Renal cortical epithelial cell (primary cell): ENCODE measurements at places on chromosomes 1 and 21. TPM values are rescaled to one million over a fixed set of nuclear protein-coding genes. Genes with fewer than 3 reads are reported as not detected.
A peak's percentile ranks its signal among the peaks of the same experiment; 100 is the strongest.

- DNase-seq = no peak
Measured at GRCh38 chr1:160674415-160674814, 27.6 kb upstream of the SLAMF1 start.

- DNase-seq = peak; percentile 85
Measured at GRCh38 chr21:15121655-15122120, 56.9 kb upstream of the NRIP1 start.

The MRAP gene
- not detected in 2 replicates for total RNA-seq

DNA sequence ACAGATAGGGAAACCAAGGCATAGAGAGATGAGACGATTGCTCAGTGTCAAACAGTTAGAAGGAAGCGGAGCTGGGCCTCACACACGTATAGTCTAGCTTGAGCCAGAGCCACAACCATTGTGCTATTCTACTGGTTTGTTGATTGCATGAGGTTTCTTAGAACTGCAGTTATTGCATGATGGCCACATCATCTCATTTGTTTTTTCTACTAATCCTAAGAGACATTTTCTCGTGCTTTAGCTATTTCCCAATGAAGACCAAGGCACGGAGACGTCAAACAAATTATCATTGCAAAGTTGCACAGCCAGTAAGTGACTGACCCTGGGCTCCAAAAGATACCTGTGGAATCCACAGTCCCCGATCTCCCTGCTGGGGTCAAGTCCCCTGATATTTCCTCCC, 25.1 kb upstream of the ZNF362 start:
- no peak for DNase-seq

The SMPDL3B gene
- total RNA-seq = 9.5 and 17.9 TPM in 2 replicates

The MIA3 gene
- total RNA-seq = 21.0 and 53.4 TPM in 2 replicates

GRCh38 chr1:56477164-56478111, 101.9 kb downstream of the PLPP3 start:
- peak; percentile 83 for DNase-seq

DNA sequence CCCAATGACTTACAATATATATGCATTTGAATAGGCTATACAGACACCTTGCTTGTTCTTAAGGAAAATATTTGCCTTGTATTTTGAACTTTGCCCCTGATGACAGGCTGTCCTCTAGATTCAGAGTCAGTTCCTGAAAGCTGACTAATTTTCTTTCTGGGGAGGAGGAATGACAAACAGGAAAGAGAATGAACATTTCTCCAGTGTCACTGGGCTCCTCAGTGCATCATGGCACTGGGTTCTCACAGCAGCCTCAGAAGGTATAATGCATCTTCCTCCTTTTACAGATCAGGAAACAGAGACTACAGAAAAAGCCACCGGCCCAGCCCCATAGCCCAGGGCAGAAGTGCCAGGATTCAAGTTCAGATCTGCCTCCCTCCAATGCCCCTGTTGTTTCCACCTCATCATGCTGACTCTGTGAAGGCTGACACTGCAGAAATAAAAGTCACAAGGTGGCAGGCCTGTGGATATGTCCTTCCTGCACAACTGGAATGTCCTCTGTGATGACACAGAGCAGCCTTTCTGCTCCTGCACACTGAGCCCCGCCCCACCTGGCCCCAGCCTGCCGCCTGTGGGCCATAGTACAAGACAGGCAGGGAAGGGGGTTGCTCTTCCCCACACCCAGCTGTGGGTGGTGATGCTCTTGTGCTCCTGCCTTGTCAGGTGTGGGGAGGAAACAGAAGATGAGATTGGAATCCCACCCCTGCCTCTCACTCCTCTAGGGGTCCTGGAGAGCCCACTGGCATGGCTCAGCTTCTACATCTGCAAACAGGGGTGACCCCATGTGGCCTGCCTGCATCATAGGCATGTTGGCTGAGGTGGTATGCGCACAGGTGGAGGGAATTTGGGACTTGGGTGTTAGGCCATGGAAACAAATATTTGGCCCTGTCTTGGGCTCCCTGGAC, 6.4 kb downstream of the TTC22 start:
- DNase-seq = peak; percentile 29

GRCh38 chr1:178934546-178934945, 63.7 kb upstream of the ANGPTL1 start:
- DNase-seq = no peak

DNA sequence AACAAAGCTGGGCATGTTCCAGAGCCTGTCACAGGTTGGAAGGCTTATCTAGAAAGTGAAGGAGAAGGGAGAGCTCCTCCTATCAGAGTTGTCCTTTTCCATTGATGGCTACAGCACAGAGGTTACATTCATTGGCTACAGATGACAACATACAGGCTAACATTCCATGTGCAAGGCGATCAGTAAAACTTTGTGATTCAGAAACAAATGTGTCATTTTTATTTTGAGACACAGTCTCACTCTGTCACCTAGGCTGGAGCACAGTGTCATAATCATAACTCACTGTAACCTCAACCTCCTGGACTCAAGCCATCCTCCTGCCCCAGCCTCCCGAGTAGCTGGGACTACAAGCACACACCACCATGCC, 32.6 kb downstream of the TRIM67 start:
- DNase-seq = peak; percentile 6

DNA sequence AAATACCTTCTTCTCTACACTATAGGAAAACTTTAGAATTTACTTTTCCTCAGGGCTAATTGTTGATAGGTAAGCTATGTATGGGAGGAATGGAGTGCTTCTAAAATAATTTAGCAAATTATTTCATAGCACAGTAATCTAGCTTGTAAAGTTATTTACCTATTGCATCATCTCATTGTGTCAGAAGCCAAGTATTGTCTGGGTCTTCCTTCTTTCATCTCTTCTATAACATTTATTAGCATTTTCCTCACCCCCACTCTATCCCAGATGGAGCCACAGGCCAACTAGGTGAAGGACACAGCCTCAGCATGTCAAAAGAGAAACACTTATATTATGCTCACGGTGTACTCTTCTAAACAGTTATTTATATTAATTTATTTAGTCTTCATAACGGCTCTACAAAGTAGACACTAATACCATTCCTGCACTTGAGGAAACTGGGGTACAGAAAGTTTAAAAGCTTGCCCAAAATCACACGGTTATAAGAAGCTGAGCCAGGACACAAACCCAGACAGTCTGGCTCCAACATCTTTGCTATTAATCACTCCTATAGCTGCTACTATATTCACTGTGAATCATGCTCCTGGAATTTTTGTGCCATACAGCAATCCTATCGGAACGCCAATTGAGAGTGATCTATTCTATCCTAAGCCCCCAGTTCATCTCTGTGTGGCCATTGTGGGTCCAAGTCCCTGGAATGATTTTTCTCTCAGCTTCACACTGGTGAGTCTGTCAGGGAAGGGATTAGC, 43.1 kb downstream of the OR10J5 start:
- no peak for DNase-seq

The NBPF10 gene
- 1.0 and 2.2 TPM in 2 replicates for total RNA-seq

The GTF2B gene
- total RNA-seq = 60.2 and 68.6 TPM in 2 replicates

DNA sequence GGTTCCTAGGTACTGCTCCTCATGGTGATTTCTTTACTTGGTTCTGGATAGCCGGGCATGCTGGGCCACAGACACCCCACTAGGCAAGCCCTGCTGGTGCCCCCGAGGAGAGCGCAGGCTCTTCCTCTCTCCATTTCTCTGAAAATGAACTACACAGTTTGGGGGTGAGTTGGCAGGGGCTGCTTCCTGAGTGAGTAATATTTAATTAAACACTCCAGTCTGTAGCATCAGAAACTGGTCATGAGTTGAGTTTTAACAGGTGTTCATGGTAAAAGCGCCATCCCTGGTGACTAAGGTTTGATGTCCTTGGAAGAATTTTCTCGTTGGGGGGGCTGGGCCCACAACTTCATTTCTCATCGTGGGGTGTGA, 1.7 kb downstream of the SPSB1 start:
- DNase-seq = peak; percentile 88

GRCh38 chr1:101389547-101389929, 152.7 kb downstream of the S1PR1 start:
- no peak for DNase-seq
